ENCODE measurements at places on chromosomes 13 and 19.
A peak's percentile ranks its signal among the peaks of the same experiment; 100 is the strongest.

- DNase-seq = no peak
Observed at GRCh38 chr19:34994643-34995541, 5.2 kb upstream of the GRAMD1A start.

- no peak for DNase-seq
Observed at GRCh38 chr19:34995551-34995950, 4.6 kb upstream of the GRAMD1A start.

GRCh38 chr19:35294859-35295791 is 3.2 kb downstream of the MAG start:
- DNase-seq = no peak

DNA sequence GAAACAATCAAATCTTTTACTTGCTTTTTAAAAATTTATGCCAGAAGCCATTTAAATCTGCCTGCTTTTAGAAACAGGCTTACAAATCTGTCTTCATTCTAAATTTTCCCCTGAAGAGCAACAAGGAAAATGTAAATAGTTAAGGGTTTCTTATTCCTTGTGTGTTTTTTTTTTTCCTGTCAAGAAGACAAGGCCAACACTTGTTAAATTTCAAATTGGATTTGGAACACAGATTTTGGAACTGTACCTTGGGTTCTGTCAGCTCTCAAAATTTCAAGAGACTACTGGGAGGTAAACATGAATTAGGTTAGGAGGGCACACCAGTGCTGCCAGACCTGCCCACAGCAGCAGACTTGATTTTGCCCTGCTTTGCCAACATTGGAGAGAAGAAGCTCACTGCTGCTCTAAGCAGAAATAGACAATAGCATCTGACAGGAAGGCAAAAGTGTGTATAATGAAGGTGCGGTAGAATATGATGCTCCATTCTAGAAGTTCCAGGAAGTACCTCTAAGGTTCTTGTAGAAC is 121.7 kb downstream of the NHLRC3 start:
- no peak for DNase-seq

DNA sequence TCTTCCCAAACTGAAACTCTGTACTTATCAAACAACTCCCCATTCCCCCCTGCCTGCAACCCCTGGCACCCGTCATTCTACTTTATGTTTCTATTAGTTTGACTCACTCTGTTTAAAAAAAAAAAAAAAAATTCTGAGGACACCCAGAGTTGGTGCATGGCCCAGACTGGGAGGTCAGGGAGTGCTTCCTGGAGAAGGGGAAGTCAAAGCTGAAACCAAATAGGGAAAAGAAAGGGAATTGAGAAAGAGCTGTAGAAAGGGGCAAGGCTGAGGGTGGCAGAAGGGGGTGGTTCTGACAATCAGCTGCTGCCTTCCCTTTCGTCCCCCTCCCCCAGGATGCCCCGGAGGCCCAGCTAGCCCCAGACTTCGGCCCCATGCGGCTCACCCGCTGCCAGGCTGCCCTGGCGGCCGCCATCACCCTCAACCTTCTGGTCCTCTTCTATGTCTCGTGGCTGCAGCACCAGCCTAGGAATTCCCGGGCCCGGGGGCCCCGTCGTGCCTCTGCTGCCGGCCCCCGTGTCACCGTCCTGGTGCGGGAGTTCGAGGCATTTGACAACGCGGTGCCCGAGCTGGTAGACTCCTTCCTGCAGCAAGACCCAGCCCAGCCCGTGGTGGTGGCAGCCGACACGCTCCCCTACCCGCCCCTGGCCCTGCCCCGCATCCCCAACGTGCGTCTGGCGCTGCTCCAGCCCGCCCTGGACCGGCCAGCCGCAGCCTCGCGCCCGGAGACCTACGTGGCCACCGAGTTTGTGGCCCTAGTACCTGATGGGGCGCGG is 9.0 kb upstream of the STRN4 start:
- peak; percentile 60 for DNase-seq

DNA sequence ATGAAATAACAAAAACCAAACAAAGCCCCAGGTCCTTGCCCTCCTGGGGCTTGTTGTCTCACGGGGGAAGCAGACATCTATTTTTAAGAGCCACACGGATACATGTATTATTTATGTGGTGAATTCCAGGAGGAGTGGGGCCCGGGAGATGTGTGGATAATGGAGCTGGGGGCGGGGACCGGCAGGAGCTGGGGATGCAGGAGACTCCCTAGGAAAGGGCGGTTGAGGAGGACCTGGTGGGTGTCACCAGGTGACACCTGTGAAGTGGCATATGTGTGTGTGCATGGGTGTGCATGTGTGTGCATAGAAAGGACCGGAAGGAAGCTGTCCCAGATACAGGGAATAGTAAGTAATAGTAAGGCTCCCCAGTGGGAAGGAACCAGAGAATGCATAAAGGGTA is 148.9 kb downstream of the URI1 start:
- DNase-seq = no peak

DNA sequence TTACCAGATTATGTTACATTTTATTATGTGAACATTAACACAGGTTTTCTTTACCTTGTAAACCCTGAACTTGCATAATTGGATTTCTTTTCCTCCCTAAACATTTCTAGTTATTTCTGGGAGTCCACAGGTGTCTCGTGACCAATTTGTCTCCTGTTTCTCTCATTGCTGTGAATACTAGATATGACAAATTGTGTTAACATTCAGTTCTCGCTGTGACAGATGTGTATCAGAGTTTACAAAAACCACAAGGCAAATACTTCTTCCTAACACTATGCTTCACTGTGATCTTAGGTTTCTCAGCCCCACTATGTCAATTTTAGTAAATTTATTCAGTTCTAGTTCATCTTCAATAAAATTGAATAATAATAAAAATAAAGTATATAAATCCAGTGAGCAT is 1554.9 kb downstream of the EFNB2 start:
- peak; percentile 13 for DNase-seq

DNA sequence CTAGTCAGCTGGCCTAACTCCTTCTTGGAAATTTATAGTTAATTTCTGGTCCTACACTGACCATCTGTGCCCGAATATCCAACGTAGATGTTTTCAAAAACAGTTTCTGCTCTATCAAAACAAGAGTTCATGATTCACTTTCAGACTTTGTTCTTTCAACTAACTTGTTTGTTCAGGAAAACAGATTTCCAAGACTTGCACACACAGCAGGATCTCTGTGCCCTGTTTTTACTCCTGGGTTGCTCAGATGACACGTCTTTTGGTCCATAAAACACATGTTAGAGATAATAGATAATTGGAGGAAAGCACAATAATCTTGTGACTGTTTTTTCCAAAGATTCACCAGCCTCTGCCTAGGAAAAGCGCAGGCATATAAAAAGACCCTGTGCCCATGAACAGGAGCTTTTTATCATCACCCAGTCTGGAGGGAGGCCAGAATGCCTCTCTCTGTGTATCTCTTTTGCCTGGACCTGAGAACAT is 218.0 kb downstream of the IRS2 start:
- no peak for DNase-seq

GRCh38 chr19:1131718-1132551 is 28.1 kb downstream of the GPX4 start:
- no peak for DNase-seq

GRCh38 chr19:44792281-44792680 is 14.6 kb downstream of the CBLC start:
- DNase-seq = no peak

All from M059J (cell line).